ENCODE measurements at places on chromosomes 12 and 14.

- DNase-seq: peak; percentile 87
Observed at GRCh38 chr12:124466216-124467128, 100.9 kb downstream of the NCOR2 start.

DNA sequence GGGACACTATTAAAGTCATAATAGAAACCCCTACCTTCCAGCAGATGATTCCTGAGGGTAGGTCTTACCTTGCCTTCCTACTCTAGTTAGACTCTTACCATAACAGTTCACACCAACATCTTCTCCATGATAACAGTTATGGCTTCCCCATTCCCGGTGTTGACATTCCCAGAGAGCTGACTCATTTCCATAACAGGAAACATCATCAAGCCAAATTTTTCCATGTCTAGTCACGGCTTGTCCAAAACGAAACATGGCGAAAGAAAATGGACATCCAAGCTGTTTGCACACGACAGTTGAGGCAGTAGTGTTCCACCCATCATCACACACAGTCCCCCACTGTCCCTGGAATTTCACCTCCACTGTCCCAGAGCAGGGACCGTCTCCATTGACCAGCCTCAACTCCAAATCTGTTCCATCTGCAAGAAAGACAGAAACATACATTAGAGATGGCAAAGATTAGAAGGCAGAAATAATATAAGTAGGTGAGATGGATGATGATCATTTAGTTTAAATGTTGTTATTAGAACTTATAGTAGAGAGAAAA is 10.6 kb downstream of the CD163L1 start:
- DNase-seq: no peak

DNA sequence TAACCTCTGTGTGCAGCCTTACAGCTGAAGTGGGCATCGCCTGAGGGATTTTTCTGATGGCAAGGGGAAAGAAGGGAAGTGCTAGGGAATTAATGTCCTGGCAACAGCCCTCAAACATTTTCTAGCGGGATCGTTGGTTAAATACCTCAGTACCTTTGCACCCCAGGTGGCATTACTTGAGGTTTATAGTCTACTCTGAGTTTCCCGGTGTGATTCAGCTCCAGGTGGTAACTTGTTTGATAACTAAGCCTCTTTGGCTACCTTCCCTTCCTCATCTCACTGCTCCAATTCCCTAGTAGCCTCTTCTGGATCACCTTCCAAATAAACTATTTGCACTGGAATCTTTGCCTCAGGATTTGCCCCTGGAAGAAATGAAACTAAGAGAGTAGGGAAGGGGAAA is 237.0 kb upstream of the SSTR1 start:
- no peak for DNase-seq

GRCh38 chr12:124713041-124713435 is 145.6 kb upstream of the NCOR2 start:
- DNase-seq: no peak

GRCh38 chr12:14289601-14290000 is 75.9 kb upstream of the ATF7IP start:
- no peak for DNase-seq

DNA sequence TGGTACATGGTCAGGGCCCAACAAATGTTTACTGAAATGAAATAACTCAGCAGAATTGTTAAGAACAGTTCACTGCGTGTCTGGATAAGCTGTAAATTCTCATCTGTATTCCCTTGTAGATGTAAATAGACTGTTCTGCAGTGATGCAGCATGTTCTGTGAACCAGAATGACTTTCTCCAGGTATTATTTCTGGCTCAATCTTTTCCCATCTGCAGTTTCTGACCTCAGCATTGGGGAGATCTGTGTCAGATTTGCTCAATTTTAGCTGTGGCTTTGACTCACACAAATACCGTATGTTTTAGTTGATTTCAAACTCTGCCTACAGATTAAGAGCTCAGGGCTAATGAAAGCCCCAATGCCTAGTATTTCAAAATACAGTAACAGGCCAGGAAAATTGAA is 49.2 kb upstream of the DICER1 start:
- no peak for DNase-seq

DNA sequence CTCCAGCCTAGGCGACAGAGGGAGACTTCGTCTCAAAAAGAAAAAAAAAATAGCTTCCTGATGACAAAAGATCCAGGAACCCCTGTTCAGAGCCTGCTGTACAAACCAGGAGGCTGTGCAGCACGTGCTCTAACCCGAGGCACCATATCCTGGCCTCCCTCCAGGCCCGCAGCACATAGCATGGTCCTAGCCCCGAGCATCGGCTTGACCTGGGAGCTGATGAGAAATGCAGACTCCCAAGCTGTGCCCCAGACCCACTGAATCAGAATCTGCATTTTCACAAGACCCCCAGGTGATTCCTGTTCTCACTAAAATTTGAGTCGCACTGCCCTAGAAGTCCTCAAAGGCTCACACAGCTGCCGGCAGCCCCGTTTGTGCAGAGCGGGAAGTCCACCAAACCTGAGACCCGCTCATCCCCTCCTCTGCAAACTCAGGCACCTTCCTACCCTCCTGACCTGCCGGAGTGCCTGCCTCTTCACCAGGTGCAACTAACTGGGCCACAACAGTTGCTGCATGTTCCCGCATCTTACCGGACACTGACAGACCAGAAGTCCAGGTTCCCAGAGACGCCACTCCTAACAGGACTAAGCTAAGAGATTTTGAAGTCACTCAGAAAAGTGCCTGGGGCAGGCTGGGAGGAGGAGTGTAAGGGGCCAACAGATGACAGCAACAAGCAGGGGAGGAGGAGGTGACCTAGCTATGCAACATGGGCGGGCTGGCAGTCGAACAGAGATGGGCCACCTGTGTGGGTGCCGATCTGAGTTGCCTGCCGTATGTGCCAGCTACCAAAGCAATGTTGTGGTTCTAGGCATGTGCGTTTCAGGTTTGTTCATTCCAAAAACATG is 24.0 kb upstream of the RIN3 start:
- DNase-seq: no peak

- no peak for DNase-seq
Observed at GRCh38 chr12:79344855-79345847, 345.6 kb downstream of the PAWR start.

- no peak for DNase-seq
Observed at GRCh38 chr12:45637706-45638105, 91.8 kb upstream of the ARID2 start.

All from effector memory CD4-positive, alpha-beta T cell (primary cell).